ENCODE measurements at places on chromosomes 2 and 18. TPM values are rescaled to one million over a fixed set of nuclear protein-coding genes. Genes with fewer than 3 reads are reported as not detected.

DNA sequence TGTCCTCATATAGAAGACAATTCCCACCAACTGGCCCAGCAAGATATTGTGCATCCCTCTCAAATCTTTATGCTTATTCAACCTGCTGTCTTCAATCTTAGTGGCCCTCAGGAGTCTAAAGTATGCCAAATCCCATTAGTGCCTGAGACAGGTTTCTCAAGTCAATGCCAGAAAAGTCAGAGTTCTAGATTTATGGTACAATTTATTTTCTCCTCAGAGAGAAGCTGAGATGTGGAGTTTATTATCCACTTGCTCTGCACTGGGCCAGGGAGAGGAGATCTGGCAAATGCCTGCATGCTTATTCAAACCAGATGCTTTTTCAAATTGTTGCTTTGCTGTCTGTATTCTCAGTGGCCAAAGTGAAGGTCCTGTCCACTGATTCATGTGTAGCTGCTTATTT is 825.2 kb downstream of the METTL4 start:
- DNase-seq, result no peak

DNA sequence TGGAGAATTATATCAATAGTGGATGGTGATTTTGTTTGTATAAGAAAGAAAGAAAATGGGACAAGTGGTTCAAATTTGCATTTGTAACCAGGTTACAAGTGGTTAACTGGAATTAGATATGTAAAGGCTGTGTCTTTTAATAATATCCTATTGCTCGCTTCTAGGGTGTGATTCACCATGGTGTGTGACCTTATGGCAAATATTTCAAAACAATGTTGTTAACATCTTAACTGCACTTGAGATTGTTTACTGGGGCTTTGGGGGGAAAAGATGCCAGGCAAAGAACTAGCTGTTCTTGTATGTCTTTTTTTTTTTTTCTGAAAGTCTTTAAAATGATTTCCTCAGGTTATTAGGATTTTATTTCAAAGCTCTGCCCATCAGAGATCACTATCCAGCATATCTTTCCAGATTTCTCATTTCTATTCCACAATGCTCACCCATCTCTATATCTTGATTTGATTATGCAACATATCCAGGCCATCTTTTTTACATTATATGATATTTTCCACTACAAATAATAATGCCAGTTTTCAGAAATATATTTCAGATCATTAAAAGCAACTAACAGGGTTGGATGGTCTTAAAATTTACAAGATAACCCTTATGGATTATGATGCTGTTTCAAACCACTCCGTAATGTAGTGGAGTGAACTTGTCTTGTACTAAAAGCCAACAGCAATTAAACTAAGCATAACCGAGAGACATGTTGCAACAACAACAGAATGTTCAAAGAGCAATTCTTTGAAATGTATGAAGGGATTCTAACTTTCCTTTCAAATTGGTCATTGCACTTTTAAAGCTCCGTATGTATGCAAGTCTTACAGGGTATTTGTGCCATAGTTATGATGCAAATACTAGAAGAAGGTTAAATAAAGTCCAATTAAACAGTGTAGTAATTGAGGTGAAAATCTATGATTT is 341.5 kb upstream of the ETAA1 start:
- DNase-seq, result no peak

DNA sequence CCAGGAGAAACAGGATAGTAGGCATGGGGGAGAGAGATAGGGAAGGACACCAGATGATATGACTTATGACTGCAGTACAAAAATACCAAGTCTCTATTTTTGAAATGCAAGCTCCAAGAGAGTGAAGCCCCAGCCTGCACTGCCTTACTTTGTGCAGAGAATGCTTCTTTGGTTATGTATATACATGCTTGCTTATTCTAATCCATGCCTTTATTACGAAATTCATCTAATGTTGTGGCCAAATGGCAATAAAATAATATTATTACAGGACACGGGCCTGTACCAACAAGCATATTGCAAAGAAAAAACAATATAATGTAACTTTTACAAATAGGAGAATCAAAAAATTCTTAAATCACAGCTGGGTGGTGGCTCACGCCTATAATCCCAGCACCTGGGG is 110.8 kb downstream of the BCL11A start:
- DNase-seq, result no peak

DNA sequence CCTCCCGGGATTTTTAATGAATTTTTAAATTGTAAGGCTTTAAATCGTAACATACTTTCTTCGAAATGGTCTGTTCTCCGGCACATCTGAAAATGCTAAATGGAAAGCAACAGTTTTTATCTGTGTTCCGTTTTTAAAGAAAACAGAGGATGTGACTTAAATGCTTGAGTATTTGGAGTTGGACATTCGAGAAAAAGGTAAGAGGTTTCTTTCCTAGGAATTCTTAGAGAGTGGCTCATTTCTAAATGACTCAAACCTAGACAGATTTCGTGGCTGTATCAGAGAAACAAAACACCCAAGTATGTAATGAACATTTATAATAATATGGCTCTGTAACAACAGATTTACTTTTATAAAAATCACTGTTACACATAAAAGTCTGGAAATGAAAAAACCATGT is 177.6 kb upstream of the CCDC68 start:
- DNase-seq, result no peak

RESP18 gene
- not detected for total RNA-seq

DNA sequence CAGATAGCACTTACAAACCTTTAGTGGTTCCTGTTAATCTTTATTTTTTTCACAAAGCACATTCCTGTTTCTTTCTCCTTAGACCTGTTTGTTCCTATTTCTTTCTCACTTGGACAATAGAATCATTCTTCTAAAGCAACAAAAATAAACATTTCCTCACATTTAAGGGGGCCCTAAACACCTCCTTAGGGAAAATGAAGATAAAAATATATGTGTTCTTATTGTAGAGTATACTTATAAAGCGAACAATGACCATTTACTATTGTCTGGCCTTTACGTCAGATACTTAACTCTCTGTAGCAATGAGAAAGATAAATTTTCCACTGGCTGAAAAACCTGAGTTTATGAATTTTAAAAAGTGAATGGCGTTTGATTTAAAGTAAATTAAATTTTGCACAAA is 234.6 kb downstream of the TCF4 start:
- no peak for DNase-seq

CCDC148 gene
- 0.78 TPM for total RNA-seq

DNA sequence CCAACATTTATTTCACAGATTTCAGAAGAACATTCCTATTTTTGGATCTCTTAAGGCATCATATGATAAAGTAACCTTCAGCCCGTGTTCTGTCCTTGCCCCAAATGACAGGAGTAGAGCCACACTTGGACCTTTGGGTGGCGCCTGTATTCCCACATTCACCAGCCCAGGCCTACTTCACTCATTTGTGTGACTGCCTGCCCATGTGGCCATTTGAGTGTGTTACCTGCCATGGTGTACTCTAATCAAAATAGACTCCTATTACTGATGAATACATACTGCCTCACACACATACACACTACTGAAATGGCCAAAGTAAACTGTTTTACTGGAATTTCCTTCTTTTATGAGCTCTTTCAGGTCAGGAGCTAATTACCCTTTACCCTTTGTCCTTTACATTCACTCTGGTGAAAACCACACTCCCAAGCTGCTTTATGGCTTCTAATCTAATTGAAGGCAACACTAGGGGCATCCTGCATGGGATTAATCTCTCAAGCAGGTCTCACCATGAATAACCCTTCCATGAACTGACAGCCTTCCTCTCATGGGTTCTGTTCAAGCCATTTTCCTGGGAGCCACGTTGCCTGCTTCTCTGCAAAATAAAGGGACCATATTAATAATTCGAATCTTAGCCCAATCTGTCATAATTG is 271.0 kb upstream of the GALNT5 start:
- DNase-seq, result no peak

SMIM21 gene
- total RNA-seq, result not detected

GRCh38 chr2:62177392-62178049 is 18.4 kb upstream of the B3GNT2 start:
- peak; percentile 43 for DNase-seq

- DNase-seq, result no peak
Measured at GRCh38 chr18:59382383-59382782, 23.3 kb upstream of the LMAN1 start.

GRCh38 chr18:484749-485464 is 15.6 kb downstream of the COLEC12 start:
- no peak for DNase-seq

DNA sequence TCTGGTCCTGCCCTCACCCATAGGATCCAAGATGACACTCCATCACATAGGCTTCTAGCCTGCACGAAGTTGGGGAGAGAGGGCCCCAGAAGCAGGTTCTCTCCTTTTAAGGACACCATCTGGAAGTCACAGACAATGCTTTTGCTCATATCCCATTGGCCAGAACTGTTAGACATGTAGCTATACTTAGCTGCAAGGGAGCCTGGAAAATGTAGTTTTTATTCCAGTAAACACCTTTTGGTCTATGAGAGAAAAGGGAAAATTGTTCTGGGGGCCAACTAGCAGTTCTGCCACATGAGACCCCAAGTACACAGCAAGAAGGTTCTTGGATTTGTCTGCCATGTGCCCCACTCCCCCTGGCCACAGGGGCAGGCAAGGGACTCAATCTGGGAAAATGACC is 206.1 kb downstream of the ZFP36L2 start:
- DNase-seq, result no peak

GRCh38 chr2:101638181-101638711 is 59.3 kb upstream of the MAP4K4 start:
- no peak for DNase-seq

AQP12B gene
- not detected for total RNA-seq

DNA sequence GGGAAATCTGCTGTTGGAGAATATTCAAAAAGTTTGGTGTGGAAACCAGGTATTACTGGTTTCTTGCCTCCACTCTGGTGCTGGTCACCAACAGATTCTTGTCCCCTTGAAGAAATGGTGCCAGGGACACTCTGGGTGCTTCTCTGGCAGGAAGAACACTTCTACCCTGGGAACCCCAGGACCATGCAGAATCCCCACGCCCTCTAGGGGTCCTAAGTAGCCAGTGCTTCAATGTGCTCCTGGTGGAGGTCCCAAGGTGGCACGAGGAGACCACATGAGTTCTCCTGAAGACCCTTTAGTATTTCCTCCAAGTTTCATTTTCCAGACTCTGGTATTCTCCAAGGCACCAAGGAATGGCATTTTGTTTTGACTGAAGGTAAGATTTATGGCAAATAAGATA is 380.6 kb downstream of the TSN start:
- DNase-seq, result peak; percentile 52

GRCh38 chr18:33673689-33674088 is 95.7 kb downstream of the ASXL3 start:
- no peak for DNase-seq

- peak; percentile 23 for DNase-seq
Measured at GRCh38 chr18:56508370-56509036, 129.9 kb downstream of the TXNL1 start.

LINC00305 gene
- 0.21 TPM for total RNA-seq

GRCh38 chr2:227455200-227455599 is 16.8 kb upstream of the AGFG1 start:
- DNase-seq, result no peak

ADRA2B gene
- 61.8 TPM for total RNA-seq

DNA sequence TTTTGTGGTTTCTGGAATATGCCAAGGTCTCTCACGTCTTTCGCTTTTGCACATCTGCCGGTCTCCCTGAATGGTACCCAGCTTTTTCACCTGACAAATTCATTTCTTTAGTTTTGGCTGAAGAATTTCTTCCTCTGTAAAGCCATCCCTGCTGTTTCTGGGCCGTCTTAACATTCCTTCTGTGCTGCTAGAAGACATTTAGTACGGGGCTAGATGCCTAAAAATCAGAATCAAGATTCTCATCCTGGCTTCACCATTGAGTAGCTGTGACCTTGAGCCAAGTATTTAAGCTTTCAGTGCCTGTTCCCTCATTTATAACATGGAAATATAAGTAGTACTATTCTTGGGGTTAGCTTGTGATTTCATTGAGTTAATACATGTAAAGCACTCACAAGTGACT is 6.4 kb upstream of the BCL2 start:
- DNase-seq, result no peak

- DNase-seq, result no peak
Measured at GRCh38 chr2:176418768-176419167, 149.5 kb downstream of the MTX2 start.

GRCh38 chr2:167987558-167987957 is 259.8 kb downstream of the STK39 start:
- DNase-seq, result no peak

DNA sequence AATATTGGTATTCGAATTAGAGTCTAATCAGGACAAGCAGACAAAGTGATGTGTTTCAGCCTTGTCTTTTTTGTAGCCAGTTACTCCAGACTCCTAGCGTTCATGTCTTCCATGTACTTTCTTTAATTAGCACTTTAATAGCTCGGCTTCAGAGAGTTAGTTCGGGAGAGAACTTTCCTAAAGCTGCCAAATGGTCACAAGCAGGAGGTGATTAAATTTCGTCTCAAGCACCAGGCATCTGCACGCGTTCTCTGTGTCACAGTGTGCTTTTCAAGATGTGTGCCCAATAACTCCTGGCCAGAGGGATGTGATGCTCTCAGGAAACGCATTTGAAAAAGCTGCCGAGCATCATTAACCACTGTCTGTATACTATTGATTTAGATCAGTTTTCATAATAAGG is 790.8 kb downstream of the SOCS6 start:
- no peak for DNase-seq

- DNase-seq, result peak; percentile 79
Measured at GRCh38 chr2:174336501-174337336, 2.0 kb downstream of the SP9 start.

ASXL3 gene
- 8.0 TPM for total RNA-seq

DNA sequence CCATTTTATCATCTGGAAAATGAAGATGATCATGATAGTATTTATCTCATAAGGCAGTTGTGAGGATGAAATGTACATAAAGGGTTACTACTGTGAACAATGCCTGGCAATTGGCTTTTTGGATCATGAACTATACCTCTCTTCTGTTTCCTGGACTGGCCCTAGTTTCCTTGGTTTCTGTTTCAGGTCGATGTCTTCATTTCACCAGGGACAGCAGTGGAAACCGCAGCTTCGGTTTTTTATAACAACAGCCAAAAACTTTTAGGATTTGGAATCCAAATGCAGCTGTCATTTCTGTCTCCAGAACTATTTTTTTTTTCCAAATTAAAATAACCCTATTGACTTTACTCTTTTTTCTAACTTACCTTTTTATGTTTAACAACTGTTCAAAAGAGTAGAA is 425.1 kb downstream of the RND3 start:
- DNase-seq, result peak; percentile 60

GRCh38 chr18:37383036-37383785 is 182.4 kb downstream of the CELF4 start:
- peak; percentile 16 for DNase-seq

GRCh38 chr18:58970943-58971790 is 106.5 kb downstream of the ZNF532 start:
- no peak for DNase-seq

VIL1 gene
- total RNA-seq, result 0.63 TPM

- DNase-seq, result peak; percentile 82
Measured at GRCh38 chr2:120818441-120818920, 82.8 kb downstream of the GLI2 start.

DNA sequence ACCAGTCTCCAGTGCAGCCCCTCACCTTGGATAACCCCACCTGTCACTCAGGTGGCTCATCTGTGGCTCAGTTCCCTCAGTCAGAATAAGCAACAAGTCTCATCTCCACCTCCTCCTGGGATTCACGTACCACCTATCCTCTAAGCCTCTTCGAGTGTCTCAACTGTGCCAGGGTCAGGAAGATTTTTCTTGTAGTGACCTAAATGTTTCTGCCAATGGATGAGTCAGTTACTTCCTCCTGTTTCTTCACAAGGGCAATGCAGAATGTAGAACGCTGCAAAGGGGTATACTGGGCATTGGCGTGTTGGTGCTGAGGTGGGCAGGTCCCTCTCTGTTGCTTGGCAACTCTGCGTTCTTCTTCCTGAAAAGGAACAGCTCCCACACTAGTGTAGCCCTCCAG is 213.3 kb upstream of the CXCR4 start:
- DNase-seq, result no peak

CROCC2 gene
- total RNA-seq, result not detected
